ENCODE measurements at places on chromosomes 5 and 9. TPM values are rescaled to one million over a fixed set of nuclear protein-coding genes. Genes with fewer than 3 reads are reported as not detected.

TSSK1B gene
- not detected for total RNA-seq

BARHL1 gene
- not detected for total RNA-seq

PCSK1 gene
- total RNA-seq: 2.5 TPM

GALT gene
- 29.9 TPM for total RNA-seq

- DNase-seq: no peak
These were observed 449.8 kb downstream of the ISL1 start for GRCh38 chr5:51832934-51833470.

- DNase-seq: no peak
These were observed 71.0 kb downstream of the MED10 start for GRCh38 chr5:6307304-6307703.

- DNase-seq: peak; percentile 29
These were observed 76.4 kb downstream of the OSMR start for GRCh38 chr5:38922199-38922598.

Measured in glomerular endothelial cell (primary cell).